ENCODE measurements at places on chromosomes 2 and 18.

DNA sequence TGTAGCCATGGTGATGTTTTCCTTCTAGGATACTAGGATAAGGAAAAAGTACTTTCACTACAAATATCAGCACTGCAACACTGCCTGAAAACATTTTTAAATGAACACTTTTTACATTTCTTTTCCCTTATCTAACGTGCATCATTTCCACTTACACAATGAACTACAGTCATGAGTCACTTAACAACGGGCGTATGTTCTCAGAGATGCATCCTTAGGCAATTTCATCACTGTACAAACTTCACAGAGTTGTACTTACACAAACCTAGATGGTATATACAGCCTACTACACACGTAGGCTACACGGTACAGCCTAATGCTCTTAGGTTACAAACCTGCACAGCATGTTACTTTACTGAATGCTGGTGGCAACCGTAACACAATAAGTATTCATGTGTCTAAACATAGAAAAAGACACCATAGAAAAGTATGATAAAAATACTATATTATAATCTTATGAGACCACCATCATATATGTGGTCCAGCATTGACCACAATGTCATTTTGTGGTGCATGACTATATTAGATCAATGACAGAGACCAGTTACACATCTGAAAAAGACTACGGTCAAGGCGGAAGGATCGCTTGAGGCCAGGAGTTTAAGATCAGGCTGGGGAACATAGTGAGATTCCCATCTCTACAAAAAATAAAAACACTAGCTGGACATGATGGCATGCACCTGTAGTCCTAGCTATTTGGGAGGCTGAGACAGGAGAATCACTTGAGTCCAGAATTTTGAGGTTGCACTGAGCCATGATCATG lies 39.8 kb downstream of the WDR33 start:
- no peak for DNase-seq

DNA sequence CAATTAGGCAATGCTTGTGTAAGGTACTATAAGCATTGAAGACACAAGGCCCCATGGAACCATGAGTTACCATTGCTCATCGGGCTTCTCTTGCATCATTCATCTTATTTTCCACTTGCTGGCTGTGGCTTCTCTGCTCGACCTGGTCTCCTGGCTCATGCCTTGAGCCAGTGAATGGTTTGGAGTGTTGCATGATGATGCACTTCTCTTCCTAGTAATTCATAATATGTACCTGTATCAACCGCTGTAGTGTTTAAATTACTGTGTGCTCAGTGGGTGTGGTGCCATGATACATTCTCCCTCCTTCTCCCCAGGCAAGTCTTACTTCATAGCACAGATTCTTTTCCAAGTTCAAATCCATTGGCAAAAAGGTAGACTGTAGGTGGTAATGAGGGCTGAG lies 66.8 kb downstream of the ABCA12 start:
- no peak for DNase-seq

DNA sequence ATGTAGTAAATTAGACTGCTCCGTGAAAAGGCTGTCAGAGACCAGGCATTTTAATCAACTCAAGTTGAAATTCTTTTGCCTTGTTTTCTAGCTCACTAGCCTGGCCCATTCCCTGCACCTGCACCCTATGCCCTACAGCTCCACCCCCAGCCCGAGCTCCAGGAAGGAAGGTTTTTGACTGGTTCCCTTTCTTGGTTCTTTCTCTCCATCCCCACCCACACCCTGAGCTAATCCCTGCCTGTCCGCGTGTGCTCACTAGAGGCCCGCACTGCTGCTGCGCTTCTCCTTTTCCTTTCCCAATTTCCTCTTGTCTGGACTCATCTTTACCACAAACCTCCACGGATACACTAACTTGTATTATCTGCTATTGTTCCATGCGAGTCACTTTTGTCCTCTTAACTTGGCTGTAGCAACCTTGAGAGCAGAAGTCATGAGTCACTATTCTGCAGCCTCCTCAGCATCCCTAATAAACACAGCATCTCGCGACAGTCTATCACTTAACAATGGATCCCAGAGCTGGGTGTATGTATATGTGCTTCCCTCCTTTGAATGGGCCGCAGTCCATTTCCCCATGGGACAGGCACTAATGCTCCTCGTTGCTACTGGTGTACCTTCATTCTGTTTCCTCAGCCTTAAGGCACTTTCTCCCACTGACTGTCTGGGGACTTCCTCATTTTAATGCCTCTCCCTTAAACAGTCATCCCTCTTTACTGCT lies 36.5 kb downstream of the COLEC12 start:
- peak; percentile 12 for DNase-seq

DNA sequence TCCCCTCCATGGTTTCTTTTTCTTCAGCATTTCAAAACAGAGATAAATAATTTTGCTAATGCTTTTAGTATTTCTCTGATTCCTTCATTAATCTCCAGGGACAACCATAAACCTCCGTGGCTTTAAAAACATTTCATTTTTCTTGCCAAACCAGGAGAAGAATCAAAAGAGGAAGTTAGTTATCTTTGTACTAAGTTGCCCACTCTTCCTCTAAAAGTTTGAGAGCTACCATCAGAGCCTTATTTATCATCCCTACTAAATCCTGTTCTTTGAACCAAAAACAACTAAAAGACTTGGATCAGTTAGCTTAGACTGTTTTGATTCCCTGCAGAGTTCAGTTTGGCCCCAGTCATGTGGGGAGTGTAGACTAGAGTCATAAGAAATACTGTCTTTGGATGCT lies 208.4 kb downstream of the SETBP1 start:
- DNase-seq, result no peak

DNA sequence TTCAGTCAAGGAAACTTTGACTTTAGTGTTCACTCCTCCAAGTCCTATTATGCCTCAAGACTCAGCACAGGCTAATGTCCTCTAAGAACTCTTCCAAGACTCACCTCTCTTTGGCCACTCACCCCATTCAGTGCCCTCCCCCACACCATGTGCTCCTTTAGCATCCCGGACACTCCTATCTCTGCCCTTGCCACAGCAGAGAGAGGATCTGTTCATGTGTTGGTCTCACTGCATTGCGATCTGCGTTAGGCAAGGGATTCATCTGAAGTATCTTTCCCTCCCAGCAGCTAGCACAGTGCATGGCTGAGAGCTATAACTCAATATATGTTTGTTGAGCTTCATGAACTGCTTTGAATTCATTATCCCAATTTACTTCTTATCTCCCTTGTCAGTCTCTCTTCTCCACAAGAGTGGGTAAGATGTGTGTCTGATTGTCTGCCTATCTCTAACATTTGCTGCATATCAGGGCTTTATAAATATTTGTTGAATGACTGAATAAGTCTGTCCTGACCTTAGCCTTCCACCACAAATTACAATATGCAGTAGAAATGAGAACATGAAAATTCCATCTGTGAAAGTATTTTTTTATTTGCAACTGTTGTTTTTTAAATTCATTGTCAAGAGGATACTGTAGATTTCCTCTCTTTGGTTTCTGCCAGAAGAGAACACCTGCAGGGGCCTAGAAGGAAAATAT lies 179.9 kb upstream of the NCKAP5 start:
- DNase-seq, result no peak

All from neuronal stem cell (in vitro differentiated cells).